CD14-positive monocyte (primary cell): ENCODE measurements at places on chromosomes 6 and 20.

DNA sequence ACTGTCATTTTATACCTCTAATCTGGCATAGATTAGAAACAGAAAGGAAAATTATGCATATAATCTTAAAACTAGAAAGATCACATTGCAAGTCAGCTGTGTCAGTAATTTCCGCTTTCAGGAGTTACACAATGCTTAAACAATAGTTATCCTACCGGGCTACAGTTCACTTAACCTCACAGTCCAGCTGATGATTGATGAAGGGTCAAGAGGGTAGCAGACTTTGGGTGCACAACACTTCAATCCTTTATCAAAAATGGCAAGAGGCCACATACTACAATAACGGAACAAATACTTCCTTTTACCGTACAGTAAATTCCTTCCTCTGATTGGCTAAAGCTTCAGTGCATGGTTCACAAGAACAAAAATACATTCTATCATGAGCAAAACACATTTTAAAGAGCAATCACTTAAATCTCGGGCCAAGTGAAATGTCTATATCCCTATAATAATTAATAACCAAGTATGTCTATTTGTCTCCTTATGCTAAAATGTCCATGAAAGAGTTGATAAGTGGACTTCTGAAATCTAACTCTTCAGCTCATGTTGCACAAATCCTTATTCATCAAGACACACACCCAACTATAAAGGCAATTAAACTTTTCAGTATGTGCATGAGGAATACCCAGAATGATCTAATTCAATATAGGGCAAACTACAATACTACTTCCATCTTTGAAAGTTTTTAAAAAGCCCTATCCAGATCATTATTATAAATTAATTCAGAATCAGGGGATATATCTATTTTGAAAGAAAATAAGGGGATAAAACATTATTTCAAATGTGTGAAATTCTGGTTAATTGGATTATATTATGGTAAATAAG, 76.8 kb downstream of the HIVEP2 start:
- peak; percentile 17 for DNase-seq

- DNase-seq = no peak
Measured at GRCh38 chr6:45483021-45483420, 105.3 kb upstream of the SUPT3H start.

DNA sequence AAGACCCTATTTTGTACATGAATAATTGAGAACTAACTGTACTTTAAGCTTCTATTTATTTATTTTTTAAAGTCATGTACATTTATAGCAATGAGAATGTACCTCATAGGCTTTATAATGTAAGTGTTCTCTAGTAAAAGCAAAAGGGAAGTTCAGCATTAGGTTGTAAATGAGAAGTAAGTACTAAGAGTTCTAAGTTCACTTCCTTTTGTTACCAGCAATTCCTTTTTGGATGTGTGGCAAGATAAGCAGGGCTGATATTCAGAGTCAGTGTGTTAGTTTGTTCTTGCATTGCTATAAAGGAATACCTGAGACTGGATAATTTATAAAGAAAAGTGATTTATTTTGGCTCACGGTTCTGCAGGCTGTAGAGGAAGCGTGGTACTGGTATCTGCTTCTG, 54.0 kb upstream of the CCN2 start:
- no peak for DNase-seq

DNA sequence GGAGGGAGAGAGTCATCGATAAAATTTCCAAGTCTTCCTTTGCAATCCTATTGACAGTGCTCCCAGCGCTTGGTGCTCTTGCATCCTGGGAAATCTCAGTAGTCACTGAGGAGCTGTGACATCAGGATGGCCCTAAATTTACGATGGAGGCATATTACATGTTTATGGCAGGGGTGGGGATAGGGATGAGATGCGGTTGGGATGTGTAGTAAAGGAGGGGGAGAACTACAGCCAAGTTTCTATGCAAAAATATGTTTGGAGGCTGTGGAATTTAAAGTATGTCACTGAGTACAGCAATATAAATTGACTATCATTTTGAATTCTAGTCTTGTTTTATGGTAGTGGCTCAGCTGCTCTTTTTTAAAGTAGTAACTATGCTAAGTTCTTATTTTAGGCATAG, 544.9 kb downstream of the PKHD1 start:
- DNase-seq = no peak

DNA sequence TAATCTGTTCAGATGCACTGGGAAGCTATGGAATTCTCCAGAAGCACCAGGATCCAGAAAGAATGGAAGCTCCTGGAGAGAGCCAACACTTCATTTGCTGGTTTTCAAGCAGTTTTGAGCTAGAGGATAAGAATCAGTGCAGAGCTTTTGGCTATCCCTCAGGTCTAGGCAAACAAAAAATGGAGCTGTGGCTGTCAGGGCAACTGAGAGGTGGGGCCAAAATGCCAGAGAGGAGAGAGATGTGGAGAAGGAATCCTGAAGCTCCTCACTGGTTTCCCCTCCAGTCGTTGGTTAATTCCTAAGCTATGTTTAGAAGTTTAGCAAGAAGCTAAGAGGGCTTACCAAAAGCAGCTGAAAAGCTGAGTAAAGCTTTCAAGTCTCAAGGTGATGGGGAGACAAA, 294.2 kb upstream of the JARID2 start:
- no peak for DNase-seq

GRCh38 chr6:29764422-29765196, 41.4 kb downstream of the HLA-F start:
- no peak for DNase-seq

GRCh38 chr6:107062691-107063090, 34.7 kb downstream of the MTRES1 start:
- no peak for DNase-seq

- peak; percentile 68 for DNase-seq
Measured at GRCh38 chr6:28940858-28941683, 17.3 kb upstream of the TRIM27 start.

DNA sequence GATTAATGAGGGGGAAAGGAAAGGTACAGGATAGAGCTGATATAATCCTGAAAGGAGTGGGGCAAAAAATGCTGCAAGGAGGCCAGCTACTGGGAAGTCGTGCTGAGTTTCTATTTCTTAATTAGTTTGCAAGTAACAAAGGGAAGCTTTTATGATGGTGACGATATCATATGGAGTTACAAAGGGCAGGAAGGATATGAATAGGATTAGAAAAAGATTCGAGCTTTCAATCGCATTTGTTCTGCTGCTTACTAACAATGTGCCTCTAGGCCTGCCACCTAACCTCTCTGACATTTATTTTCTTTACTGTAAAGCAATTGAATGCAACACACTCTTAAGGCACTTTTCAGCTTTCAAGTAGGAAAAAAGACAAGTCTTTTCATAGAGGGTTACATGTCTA, 219.2 kb downstream of the CLVS2 start:
- DNase-seq = no peak

DNA sequence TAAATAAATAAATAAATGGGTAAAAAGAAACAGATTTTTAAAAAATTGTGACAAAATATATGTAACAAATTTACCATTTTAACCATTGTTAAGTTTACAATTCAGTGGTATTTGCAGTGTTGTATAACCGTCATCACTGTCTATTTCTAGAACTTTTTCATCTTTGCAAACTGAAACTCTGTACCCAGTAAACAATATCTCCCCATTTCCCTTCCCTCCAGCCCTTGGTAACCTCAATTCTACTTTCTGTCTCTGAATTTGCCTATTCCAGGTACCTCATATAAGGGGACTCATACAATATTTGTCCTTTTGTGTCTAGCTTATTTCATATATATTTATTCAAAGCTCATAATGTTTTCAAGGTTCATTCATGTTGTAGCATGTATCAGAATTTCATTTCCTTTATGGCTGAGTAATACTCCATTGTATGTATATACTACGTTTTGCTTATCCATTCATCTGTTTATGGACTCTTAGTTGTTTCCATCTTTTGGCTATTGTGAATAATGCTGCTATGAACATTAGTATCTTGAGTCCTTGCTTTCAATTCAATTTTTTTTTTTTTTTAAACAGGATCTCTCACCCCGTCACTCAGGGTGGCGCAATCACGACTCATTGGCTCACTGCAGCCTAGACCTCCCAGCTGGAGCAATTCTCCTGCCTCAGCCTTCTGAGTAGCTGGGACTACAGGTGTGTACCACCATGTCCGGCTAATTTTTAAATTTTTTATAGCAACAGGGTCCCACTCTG, 8.9 kb downstream of the MANBAL start:
- DNase-seq = peak; percentile 58
